NCI-H524 treated with DMSO at 0.1 percent for 48 hours (cell line): ENCODE measurements at places on chromosomes 11 and 22.

DNA sequence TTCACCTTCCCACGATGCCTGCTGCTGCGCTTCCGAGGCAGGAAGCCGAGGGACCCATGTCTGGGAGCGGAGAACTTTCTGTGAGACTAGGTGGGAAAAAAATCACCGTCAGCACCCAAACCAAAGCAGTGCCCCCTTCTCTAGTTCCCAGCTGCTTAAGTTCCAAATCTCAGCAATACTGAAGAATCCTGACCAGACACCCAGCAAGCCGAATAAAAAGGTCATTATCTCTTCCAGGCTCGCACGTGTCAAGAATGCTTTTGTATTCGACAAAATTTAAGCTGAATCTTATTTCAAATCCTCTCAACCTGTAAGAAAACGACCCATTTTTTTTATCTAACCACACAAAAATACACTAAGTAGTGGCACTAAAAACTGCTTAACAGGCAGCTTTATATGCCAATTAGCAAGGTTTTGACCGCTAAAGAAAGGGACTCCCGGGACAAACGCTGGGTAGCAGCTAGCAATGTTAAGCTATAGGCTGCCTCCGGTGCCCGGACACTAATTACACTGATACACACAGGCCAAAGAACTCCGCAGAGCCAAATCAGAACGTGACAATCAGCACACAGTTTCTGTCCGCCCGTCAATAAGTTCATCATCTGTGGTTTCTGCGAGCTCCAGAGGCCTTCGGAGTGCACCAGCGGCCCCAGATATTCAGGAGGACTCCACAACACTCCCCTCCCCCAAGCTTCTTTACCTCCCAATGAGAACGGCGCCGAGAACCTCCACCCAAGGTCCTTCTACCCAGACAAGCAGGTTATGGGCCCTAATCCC is 728 bp downstream of the RPL3 start:
- DNase-seq: no peak

GRCh38 chr22:40635940-40636379 is 559 bp downstream of the MRTFA start:
- no peak for DNase-seq

GRCh38 chr11:12270215-12270797 is 107.1 kb upstream of the PARVA start:
- no peak for DNase-seq

- DNase-seq: no peak
These were observed 743.8 kb downstream of the NTM start for GRCh38 chr11:132114185-132114584.

DNA sequence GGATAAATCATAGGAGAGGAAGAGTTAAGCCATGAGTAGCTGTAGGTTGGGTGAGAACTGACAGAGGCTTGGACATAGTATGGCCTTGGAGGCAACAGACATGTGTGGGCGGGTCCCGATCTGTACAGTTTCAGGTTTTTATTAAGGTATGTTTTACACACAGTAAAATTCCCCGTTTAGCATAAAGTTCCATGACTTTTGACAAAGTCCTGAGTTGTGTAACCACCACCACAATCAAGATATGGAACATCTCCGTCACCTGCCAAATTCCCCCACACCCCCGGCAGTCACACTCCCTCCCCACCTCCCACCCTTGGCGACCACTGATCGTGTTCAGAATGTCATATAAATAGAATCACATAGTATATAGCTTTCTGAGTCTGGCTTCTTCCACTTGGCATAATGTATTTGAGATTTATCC is 68.1 kb downstream of the GRIK4 start:
- DNase-seq: no peak

GRCh38 chr11:86184728-86185380 is 59.7 kb upstream of the EED start:
- DNase-seq: no peak

GRCh38 chr11:46277622-46278386 is at the start of gene CREB3L1:
TSS of gene CREB3L1 (plus strand) at chr11:46277662. CDS start at chr11:46278112, 450 bp downstream.
- DNase-seq: no peak

DNA sequence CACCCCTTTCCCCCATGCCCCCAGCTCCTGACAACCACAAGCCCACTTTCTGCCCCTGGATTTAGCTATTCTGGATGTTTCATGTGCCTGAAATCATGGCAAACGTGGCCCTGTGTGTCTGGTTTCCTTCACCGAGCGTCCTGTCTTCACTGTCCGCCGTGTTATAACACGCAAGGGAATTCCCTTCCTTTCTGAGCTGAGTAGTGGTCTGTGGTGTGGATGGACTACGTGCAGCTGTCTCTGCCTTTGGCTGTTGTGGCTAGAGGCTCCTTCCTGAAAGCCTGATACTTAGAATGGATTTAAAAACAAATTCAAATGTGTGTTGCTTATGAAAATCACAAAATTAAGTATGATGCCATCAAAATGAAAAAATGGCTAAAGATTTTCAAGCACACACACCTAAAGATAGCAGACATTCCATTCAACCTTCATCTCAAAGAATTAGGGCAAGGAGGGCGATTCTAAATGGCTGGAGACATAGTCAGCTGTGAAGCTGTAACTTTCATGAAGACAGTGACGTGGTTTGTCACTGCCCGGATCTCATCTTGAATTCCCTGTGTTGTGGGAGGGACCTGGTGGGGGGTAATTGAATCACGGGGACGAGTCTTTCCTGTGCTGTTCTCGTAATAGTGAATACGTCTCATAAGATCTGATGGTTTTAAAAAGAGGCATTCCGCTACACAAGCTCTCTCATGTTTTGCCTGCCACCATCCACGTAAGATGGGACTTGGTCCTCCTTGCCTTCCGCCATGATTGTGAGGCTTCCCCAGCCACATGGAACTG is 30.5 kb downstream of the KCNQ1 start:
- no peak for DNase-seq

- no peak for DNase-seq
These were observed 45.6 kb downstream of the IGSF9B start for GRCh38 chr11:133911171-133911570.

GRCh38 chr22:47000888-47001287 is 238.4 kb downstream of the TBC1D22A start:
- no peak for DNase-seq

GRCh38 chr11:11865449-11865848 is 23.7 kb downstream of the USP47 start:
- DNase-seq: no peak

- DNase-seq: no peak
These were observed 683.5 kb upstream of the CCDC179 start for GRCh38 chr11:23543651-23544222.

DNA sequence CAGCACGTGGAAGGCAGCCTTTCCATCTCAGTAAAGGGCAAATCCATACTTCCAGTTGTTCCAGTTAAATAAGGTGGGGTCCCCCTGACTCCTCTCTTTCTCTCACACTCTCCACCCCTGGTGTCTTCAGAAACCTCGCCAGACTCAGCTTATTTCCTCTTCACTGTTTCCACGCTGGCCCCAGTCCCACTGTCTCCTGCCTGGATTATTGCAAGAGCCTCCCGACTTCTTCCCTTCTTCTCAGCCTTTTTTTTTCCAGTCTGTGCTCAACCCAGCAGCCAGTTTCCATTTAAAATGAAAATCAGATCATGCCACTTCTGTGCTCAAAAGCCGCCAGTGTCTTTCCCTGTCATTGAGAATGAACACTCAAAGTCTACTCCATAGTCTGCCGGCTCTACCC is 131.4 kb downstream of the PKNOX2 start:
- DNase-seq: no peak

DNA sequence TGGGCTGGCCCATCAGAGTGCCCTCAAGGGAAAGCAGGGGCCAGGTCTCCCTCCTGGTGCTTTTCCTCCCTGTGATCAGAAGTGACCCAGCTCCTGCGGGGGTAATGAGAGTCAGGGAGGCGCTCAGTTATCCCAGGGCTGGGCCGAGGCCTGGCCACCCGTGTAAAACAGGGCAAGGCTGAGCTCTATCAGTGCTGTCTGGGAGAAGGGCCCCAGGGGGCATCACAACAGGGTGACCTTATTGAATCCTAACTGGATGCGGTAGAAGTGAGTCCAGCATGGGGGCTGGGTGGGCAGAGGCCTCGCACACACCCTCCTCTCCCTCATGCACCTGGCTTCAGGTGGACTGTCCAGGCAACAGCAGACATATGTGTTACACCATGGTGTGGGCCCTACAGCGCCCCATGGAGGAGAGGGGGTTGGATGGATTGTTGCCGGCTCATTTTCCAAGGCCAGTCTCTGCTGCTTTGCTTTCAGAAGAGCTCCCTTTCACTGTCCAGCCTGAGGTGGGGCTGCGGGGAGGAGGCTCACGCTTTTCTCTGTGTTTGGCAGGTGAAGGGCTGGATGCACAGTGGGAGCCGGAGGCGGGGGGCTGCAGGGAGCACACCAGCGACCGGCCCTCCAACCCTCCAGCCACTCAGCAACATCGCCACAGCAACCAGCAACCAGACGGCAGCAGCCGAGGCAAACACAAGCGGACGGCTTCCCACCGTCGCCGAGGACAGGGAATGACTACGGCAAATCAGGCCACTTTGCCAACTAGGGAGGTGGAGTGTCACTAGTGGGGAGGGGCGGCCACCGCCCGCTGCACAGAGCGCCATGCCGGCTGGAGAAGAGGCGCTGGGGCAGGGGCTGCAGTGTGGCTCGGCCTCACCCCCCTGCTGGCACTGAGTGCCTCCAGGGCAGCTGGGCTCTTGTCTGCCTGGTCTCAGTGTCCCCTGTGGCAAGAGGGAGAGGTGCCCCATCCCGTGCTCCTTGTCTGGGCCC is 24.7 kb downstream of the GNAZ start:
- DNase-seq: no peak

- no peak for DNase-seq
These were observed 383.5 kb upstream of the CADM1 start for GRCh38 chr11:115887727-115888126.

GRCh38 chr11:111814557-111815320 is 48.5 kb upstream of the PPP2R1B start:
- no peak for DNase-seq

- no peak for DNase-seq
These were observed 1480.4 kb downstream of the FAM181B start for GRCh38 chr11:81253244-81253643.

DNA sequence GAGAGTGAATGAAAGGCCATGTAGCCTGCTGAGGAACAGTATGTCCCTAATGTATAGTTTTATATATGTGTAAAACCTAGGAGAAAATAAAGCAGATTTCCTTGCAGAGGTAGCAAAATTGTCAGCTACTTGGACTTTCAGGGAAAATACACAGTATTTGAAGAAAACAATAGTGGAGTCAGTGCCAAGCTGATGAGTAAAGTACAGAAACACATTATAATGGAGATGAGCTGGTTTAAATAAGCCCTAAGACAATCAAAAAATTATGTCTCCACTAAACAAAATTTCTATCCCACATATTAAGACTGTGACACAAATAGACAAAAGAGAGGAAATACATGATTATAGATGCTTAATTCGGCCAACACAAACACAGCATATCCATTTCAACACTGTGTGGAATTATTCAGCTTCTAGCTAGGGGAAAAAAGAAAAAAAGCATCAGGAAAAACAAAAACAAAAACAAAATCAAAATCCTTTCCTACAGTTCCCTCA is 75.9 kb downstream of the MAML2 start:
- DNase-seq: no peak

DNA sequence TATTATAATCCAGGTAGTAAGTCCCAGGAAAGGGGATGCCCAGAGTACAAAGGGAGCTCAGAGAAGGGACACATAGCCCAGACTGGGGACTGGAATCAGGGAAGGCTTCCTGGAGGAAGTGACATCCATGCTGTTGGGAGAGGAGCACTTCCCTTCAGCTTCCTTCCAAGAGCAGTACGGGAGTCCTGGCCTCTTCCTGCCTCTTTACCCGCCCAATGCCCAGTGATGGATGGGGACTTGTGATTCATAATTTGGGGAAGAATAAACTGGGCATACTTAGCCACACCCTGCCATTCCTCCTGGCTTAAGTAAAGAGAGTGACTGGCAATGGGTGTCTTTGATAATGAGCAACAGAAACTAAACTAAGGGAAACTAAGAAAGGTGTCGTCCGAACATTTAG is 11.5 kb downstream of the C11orf91 start:
- DNase-seq: no peak

- DNase-seq: no peak
These were observed 191.4 kb downstream of the DBX1 start for GRCh38 chr11:19968860-19969259.

GRCh38 chr11:70233511-70233934 is 30.4 kb downstream of the FADD start:
- DNase-seq: no peak

DNA sequence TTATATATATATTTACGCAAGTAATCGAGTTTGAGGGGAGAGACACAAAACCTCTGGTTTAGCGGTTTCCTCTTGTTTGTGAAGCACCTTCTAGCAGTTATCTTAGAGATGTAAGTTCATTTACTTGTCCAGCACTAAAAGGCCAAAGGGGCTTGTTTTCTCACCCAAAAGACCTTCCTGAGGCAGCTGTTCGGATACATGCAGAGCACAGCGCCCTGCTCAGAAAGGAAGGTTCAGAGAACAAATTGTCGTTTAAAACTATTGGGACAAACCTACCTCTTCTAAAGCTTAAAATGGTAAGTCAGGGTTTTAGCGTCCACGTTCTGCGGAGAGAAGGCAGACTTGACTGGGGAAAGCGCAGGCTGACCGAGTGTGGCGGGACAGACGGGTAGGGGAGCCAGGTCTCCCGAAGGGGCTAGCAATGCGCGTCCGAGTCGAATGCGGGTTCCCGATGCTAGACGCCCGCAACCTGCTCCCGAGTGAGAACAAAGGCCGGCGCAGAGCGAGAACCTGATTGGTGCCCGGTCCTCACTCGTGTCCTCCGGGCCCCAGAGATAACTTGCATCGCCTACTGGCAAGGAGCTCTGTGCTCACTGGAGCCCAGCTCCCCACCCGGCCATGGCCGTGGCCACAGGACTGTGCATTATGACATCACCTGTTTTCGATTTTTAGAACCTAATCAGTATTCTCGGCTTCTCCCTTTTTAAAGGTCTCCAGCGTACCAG is 1.0 kb upstream of the SESN3 start:
- no peak for DNase-seq

GRCh38 chr11:35085531-35086165 is 53.3 kb upstream of the CD44 start:
- DNase-seq: no peak
